ENCODE measurements at places on chromosomes 11 and 22. TPM values are rescaled to one million over a fixed set of nuclear protein-coding genes. Genes with fewer than 3 reads are reported as not detected.
A peak's percentile ranks its signal among the peaks of the same experiment; 100 is the strongest.

GRCh38 chr11:82969811-82970210, 68.3 kb downstream of the DDIAS start:
- DNase-seq, result no peak

DNA sequence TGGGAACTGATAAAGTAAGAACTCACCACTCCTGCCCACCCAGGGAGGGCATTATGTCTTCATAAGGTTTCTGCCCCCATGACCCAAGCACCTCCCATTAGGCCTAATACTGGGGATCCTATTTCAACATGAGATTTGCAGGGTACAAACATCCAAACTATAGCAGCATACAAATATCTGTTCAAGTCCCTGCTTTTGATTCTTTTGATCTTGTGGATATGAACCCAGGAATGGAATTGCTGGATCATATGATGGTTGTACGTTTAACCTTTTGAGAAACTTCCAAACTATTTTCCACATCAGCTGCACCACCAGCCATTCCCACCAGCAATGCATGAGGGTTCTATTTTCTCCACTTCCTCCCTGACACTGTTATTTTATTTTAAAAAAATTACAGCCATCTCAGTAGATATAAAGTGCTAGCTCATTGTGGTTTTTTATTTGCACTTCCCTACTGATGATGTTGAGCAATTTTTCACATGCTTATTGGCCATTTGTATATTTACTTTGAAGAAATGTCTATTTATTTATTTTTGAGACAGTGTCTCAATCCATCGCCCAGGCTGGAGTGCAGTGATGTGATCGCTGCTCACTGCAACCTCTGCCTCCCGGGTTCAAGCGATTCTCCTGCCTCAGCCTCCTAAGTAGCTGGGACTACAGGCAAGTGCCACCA, 7.1 kb upstream of the ATG16L2 start:
- DNase-seq, result no peak

GRCh38 chr11:88491674-88492073, 154.1 kb upstream of the CTSC start:
- DNase-seq, result no peak

DNA sequence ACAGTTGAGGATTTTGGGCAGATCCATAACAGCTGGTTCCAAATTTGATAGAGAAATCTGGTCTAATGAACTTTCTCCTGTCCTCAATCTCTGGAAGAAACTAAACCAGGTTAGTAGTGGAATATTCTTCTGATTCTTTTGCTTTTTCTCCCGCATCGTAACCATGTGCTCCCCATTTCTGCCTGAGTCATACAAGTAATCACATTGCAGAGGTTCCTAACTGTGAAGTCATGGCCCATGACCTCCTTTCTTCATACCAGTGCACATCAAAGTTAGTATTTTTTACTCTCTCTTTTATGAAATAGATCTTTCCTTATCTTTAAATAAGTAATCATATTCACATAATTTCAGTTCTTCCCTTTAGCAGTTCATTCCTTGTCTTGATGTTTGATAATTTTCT, 249.0 kb downstream of the DYNC2H1 start:
- no peak for DNase-seq

- peak; percentile 48 for DNase-seq
These were observed 35.4 kb downstream of the CD82 start for GRCh38 chr11:44600839-44601383.

GRCh38 chr22:30667107-30667493, 575 bp downstream of the DUSP18 start:
- no peak for DNase-seq

Gene MMP13
- total RNA-seq, result not detected

Gene OR5D14
- not detected for total RNA-seq

Gene CYP2D6
- 3.2 TPM for total RNA-seq

Gene RAB39A
- total RNA-seq, result 2.8 TPM

All from kidney (tissue), 22 donors.